CD4-positive, alpha-beta T cell treated with Interleukin-17A for 4 hours (primary cell): ENCODE measurements at places on chromosomes 13 and 19.

DNA sequence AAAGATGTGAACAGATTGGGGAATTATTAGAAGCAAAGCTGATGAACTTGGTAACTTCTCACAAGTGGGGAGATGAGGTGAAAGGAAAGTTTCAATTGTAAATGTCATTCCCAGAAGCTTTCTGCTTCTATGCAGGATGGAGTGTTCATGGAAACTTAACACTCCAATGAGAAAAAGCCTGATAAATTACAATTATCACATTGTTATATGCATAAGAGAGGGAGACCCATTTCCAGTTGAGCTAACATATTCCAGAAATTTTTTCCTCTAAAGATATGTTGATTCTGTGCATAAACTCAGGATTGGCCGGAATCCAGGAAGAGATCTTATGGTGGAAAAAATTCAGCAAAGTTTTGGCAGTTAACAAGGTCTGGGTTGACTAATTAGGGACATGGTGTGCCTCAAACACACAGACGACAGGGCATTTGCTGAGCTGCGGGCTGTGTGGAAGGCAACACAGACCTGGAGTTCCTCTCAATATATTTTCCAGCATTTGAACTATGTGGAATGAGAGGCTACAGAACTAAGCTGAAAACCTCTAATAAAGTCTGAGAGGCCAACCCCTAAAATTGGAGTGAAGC, 64.9 kb upstream of the FGF14 start:
- no peak for DNase-seq

- DNase-seq: no peak
These were observed 59.6 kb downstream of the GPALPP1 start for GRCh38 chr13:45048890-45049407.

DNA sequence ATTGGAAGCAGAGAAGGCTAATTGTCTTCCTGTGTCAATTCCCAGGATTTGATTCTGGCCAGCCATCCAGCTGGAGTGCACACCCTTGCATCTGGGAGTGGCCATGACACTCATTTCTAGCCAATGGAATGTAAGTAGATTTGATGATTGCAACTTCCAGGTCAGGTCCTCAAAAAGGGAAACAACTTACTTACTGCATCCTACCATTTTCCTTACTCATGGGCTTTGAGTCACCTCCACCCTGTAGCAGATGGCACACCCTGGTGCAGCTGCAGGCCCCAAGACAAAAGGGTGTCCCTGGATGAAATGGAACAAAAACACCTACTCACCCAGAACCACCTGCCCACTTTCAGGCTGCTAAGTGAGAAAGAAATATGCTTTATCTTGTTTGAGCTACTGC, 27.3 kb upstream of the MPHOSPH8 start:
- no peak for DNase-seq

DNA sequence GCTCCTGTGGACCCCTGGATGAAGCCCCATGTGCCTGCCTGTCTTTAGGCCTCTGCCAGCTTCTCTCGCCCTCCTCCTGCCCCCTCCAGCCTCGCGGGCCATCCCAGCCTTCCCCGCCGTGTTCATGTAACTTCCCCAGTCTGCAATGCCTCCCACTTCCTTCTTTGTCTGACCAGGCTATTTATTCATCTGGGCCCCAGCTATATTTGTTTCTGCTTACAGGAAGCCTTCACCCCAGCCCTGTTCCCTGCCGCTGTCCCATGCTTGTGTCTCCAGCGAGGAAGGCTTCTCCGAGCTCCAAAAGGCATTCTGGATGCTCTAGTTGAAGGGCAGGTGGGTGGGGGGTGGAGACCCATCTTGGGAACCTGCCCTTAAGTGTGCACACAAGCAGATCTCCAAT, 7.9 kb upstream of the C3 start:
- no peak for DNase-seq

- DNase-seq: no peak
These were observed 4.7 kb downstream of the DCLK1 start for GRCh38 chr13:36126491-36126890.

DNA sequence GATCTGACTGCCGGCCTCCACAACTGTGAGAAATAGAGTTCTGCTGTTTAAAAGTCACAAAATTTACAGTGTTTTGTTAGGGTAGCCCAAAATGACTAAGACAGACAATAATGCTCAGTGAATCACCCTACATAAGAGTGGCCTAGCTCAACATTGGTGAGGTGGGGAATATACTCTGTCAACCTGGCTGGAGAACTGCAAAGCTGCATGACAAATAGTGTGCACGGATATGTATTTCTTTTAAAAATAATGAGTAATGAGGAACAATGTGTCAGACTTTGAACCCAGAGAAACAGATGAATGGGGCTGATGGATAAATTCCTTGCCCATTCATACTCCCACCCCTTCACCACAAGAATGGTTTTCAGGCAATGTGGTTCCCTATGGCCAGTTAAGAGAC, 372.4 kb downstream of the SUCLA2 start:
- no peak for DNase-seq
